ENCODE measurements at places on chromosomes 5 and 9.

DNA sequence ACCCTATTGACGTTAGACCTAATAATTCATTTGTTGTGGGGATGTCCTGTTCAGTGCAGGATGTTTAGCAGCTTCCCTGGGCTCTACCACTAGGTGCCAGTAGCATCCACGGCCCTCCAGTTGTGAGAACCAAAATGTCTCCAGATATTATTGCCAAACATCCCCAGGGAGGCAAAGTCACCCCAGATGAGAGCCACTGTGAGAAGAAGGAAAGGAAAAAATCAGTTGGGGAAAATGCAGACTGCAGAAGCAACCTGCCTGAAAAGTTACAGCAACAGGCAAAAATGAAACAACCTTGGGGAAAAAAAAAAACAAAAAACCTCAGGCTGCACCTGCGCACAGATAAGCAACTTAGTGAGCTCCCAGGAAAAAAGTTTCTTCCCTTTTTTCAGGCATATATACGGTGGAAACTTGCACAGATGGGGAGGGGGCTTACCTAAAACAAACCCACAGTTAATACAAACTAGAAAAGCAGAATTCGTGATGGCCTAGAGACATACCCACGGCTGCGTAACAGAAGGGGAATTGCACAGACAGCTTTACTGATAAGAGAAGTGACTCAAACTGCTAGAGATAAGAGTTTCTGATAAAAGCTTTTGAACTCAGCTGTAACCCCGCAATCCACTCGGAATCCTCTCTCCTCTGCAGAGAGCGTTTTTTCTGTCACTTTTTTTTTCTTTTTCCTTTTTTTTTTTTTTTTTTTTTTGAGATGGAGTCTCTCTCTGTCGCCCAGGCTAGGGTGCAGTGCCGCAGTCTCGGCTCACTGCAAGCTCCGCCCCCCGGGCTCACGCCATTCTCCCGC lies 29.8 kb upstream of the FBP1 start:
- peak; percentile 70 for DNase-seq

DNA sequence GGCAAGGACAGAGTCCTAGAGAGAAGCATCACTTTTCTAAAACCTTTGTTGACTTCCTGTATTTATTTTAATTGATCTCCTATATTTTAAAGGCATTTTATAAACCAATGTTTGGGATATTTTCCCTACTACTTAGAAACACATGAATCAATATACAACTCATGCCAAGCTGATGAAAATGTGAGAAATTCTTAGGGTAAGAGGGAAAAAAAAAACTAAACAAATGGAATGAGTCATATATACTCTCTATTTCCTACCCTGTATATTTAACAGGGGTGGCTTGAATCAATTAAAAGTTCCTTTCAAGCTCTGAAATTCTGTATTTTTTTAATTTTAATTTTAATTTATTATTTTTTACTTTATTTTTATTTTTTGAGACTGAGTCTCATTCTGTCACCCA lies 19.6 kb downstream of the BAAT start:
- DNase-seq, result no peak

DNA sequence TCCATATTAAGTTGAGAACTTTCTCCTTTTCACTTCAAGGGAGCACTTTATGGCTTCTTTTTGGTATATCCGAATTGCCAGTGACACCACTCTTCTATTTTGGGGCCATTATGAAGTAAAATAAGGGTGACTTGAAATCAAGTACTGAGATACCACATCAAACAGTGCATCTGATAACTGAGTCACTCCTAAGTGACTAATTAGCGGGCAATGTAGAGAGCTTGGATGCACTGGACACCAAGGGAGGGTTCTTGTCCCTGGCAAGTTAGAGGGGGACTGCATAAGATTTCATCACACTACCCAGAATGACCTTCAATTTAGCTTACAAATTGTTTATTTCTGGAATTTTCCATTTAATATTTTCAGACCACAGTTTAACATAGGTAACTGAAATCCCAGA lies 813.9 kb upstream of the CDH10 start:
- DNase-seq, result no peak

- no peak for DNase-seq
These were observed 3.1 kb downstream of the ZER1 start for GRCh38 chr9:128768606-128769005.

DNA sequence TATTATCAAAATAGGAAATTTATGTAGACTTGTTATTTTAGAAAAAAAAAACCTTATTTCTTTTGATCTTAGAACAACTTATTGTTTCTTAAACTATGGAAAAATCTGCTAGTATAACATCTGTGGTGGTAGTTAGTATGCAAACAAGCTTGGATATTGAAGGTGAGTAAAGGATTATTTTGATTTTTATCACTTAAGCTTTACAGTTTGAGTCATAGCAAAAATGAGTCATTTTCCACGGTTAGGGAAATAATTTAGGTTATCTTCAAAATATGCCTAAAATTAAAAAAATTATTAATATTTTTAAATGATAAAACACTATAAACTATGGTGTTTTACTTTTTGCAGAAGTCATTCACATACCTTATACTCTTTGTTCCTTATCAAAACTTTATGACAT lies 107.2 kb upstream of the DHFR start:
- DNase-seq, result no peak

- DNase-seq, result peak; percentile 18
These were observed 2.1 kb upstream of the MLLT3 start for GRCh38 chr9:20624201-20625002.

GRCh38 chr5:74360535-74361210 lies 279.9 kb downstream of the ENC1 start:
- DNase-seq, result no peak

- DNase-seq, result no peak
These were observed 125.0 kb upstream of the TLE4 start for GRCh38 chr9:79446523-79447307.
